ENCODE measurements at places on chromosomes 12 and 14. TPM values are rescaled to one million over a fixed set of nuclear protein-coding genes. Genes with fewer than 3 reads are reported as not detected.

The YAF2 gene
- total RNA-seq: 25.9 TPM

The CLEC9A gene
- not detected for total RNA-seq

The KRT71 gene
- total RNA-seq: 0.05 TPM

The ST8SIA1 gene
- total RNA-seq: 0.06 TPM

The MSI1 gene
- 1.1 TPM for total RNA-seq

The PRB4 gene
- not detected for total RNA-seq

The KLRK1 gene
- total RNA-seq: not detected

The ARHGAP9 gene
- total RNA-seq: 0.36 TPM

The FAM186B gene
- total RNA-seq: 0.15 TPM

Measured in A549 treated with CORT108297 at 1 μM for 4 hours (cell line).